ENCODE measurements at places on chromosomes 4 and X. TPM values are rescaled to one million over a fixed set of nuclear protein-coding genes. Genes with fewer than 3 reads are reported as not detected.

NLGN4X gene
- total RNA-seq: 2.2 TPM

GRCh38 chr4:34953145-34953799 lies 1291.0 kb downstream of the ARAP2 start:
- DNase-seq: no peak

DNA sequence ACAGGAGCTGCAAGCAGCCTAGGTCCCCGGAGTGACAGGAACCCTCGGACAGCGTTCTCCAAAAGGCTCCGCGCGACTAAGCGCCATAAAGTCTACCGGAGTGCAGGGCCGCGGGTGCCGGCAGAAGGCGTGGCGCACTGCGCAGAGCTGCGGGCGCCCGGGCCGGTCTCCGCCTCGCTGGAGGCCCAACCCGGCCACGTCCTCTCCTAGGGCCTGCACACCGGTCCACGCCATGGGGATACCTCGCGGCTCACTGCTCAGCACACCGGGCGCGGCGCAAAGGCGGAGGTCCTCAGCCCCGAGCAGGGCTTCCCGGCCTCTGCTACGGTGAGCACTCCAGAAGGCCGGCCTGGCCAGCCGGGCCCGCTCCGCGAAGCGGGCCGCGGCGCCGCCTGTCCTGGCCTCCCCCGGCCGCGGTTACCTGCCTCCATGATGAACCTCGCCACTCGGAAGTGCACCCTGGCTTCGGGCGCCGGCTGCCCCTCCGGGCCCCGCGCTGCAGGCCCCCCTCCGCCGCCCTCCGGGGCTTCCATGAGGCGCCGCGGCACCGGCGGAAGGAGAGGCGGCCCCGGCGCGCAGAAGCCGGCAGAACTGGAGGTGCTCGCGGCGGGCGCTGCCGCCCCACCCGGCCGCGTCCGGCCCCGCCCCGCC lies at the start of gene CCNQ:
TSS of gene CCNQ (minus strand) at position 599 of the 651 bp plus-strand sequence. CDS start at position 533, 66 bp downstream.
- no peak for DNase-seq

MAGEB2 gene
- not detected for total RNA-seq

GRCh38 chrX:84187533-84188319 lies at the start of gene RPS6KA6:
Gene RPS6KA6, minus strand, starts transcription at chrX:84188199. Its CDS starts 300 bp downstream, at chrX:84187899.
- DNase-seq: peak; percentile 24

- DNase-seq: no peak
Measured at GRCh38 chr4:164874789-164875188, 2.2 kb upstream of the APELA start.

DNA sequence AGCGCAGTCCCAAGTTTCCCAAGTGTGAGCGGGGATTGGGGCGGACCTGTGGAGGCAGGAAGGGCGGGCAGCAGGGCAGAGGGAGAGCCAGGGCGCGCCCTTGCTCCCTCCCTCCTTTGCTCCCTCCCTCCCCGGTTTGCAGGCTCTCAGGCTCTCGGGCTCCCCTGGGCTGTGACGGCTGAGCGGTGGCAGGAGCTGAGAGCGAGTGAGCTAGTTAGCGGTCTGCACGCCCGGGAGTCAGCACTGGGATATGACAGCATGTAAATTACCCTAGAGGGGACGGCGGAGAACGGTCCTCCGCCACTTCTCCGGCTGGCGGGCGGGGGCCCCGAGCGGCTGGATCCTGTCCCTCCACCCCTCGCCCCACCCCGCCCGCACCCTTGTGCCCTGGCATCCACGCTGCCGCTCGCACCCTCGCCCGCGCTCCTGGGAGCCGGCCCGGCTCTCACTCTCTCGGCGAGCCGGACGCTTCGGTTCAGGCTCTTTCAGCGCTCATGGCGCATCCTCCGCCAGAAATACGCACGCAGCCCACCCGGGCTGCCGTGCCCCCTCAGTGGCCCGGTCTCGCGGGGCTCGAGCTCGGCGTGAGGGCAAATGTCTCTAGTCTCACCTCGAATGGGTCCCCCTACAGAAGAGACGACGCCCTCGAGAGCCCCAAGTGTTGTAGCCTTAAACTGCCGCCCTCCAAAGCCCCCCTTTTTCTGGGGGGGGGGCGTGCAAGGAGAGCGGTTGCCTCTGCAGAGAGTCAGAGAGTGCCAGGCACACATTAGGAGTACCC lies at the start of gene TSC22D3:
TSS of gene TSC22D3 (minus strand) at position 54 of the 778 bp plus-strand sequence. CDS start 368 bp downstream, outside the sequence.
- DNase-seq: peak; percentile 71

DNA sequence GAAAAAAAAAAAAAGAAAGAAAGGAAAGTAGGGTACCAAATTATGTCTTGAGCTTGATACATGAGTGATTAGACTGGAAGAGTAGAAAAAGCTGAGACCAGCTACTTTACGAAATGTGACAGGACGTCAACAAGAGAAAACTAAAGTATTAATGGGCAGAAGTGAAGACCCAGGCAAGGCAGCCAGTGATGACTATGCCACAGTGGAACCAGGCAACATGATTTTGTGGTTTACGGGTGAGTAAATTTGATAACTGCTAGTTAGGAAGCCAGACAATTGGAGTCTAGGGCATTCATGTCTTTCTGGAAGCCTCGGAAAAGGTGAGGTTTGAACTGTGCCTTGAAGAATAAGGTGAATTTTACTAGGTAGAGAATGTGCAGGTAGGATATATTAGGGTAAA lies 326.4 kb downstream of the TENM3 start:
- DNase-seq: no peak

- no peak for DNase-seq
Measured at GRCh38 chr4:114783215-114783595, 184.6 kb downstream of the UGT8 start.

GPRASP2 gene
- total RNA-seq: 2.2 TPM

DNA sequence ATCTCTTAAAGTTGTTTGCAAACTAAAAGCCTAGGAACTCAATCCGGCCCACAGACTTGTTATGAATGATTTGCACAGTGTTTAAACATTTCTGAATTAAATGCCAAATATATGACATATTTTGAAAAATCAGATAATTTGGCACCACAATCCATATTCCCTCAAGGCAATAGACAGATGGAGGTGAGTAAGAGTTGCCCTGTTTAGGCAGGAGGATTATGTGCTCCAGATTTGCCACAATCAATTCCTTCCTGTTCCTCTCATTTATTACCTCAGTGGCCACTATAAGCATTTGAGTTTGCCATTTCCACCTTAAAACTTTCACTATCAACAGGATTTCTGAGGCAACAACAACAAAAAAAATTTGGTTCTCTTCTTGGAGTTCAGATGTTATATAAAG lies 18.7 kb downstream of the UBA6 start:
- DNase-seq: no peak

FOXP3 gene
- 0.30 TPM for total RNA-seq

DNA sequence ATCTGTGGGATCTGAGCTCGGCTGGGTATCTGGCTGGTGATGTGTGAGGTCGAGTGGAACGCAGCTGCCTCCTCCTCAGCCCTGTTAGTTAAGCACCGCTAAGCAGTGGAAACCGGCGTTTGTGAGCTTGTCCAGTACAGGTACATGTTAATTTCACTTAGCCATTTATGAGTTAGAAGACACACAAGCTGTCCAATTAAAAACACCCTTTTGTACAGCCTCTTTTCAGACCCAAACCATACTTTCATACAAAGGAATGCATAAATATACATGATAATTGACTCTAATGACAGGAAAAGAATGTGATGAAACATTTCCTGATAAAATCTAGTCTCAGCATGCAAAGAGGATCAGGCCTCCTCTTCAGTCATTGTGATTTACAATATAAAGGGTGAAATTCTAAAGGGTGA lies 163.6 kb upstream of the FAT1 start:
- no peak for DNase-seq

DNA sequence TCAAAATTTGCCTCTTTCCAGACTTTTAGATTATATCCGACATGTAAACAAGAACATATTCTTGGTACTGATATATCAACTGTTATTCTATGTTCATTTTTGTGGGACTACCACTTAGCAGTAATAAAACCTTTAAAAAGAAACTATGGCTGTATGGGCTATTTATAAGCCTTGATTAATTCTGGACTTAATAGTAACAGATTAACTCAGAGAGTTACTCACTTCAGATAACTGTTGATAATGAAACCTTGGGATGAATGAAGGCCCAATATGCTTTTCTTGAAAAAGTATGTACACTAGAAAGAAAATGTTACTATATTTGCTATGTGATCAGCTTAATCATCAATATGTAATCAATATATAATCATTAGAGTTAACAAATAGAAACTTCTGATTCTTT lies 595.9 kb upstream of the BOD1L1 start:
- DNase-seq: no peak

- no peak for DNase-seq
Measured at GRCh38 chr4:101205916-101206315, 141.4 kb downstream of the PPP3CA start.

- peak; percentile 60 for DNase-seq
Measured at GRCh38 chrX:103211012-103211715, 3.7 kb upstream of the BEX4 start.

DNA sequence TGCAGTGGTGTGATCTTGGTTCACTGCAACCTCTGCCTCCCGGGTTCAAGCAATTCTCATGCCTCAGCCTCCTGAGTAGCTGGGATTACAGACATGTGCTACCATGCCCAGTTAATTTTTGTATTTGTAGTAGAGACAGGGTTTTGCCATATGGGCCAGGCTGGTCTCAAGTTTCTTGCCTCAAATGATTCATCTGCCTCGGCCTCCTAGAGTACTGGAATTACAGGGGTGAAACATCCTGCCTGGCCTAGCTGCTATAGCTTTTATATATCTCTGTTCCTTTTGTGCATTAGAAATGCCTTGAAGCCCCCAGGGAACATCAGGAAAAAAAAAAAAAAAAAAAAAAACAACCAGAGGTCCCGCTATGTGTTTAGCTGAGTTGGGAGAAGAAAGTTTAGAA lies 34.8 kb downstream of the UBE2K start:
- DNase-seq: no peak

HTN3 gene
- total RNA-seq: not detected

DNA sequence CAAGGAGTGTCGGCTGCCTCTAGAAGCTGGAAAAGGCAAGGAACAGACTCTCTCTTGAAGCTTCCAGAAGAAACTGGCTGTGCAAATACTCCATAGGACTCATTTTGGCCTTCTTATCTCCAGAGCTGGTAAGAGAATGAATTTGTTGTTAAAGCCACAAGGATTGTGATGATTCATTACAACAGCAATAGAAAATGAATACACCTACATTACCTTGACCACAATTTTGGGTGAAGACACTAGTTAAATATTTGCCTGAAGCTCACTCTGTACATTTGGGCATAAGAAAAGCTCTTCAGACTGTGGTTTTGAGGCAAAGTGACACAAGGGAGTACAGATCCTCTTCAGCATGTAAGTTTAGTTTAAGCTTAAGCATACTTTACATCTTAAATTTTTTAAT lies 134.5 kb upstream of the TLL1 start:
- DNase-seq: no peak

GRCh38 chrX:14775416-14775815 lies 97.5 kb downstream of the FANCB start:
- no peak for DNase-seq

- no peak for DNase-seq
Measured at GRCh38 chr4:69707807-69708206, 52.6 kb downstream of the SULT1B1 start.

- DNase-seq: no peak
Measured at GRCh38 chr4:180363815-180364214, 1879.4 kb upstream of the TENM3 start.

DNA sequence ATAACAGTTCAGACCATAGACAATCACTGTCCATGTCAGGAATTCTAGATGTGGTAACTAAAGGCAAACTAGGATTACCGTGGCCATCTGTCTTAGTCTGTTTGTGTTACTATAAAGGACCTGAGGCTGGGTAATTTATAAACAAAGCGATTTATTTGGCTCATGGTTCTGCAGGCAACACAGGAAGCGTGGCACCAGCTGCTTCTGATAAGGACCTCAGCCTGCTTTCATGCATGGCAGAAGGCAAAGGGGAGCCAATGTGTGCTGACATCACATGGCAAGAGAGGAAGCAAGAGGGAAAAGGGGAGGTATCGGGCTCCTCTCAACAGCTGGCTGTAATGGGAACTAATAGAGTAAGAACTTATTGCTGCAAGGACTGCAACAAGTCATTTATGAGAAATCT lies 376.7 kb downstream of the GPM6A start:
- no peak for DNase-seq

SUPT20HL1 gene
- total RNA-seq: not detected

- DNase-seq: no peak
Measured at GRCh38 chr4:72631296-72631695, 62.3 kb upstream of the ADAMTS3 start.

AWAT2 gene
- total RNA-seq: not detected

- no peak for DNase-seq
Measured at GRCh38 chr4:15414551-15415091, 13.2 kb upstream of the C1QTNF7 start.

- no peak for DNase-seq
Measured at GRCh38 chr4:41420541-41420940, 117.4 kb upstream of the LIMCH1 start.

GRCh38 chr4:48653217-48654014 lies 126.7 kb downstream of the FRYL start:
- peak; percentile 54 for DNase-seq

DNA sequence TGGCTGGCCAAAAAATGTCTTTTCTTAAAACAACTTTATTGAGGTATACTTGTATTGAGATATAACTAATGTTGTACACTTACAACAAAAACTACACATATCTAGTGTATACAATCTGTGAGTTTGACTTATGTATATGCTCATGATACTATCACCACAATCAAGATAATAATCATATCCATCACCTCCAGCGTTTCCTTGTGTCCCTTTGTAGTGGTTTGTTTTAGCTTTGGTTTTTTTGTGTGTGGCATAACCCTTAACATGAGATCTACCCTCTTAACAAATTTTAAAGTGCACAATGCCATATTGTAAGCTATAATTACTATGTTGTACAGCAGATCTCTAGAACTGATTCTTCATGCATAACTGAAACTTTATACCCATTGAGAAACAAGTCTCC lies 13.4 kb upstream of the PCSK1N start:
- no peak for DNase-seq

DNA sequence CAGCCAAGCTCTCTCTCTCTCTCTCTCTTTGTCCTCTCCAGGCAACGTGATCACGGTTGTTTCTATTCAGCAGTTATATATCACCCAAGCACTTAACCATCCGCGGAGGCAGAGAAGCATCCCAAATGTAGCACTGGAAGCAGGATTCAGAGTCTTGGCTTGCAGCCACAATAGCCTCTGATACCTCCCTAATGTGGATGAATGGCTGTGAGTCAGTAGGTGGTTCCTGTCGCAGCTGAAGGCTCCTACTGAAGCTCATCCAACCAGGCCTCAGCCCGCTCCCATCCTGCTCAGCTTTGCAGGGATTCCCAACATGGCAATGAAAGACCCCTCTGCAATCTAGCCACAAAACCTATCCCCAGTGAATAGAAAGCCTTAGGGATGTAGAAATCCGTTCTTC lies 5.1 kb downstream of the HS6ST2 start:
- DNase-seq: no peak

GRCh38 chr4:25814301-25815136 lies 48.3 kb downstream of the SEL1L3 start:
- DNase-seq: no peak

DNA sequence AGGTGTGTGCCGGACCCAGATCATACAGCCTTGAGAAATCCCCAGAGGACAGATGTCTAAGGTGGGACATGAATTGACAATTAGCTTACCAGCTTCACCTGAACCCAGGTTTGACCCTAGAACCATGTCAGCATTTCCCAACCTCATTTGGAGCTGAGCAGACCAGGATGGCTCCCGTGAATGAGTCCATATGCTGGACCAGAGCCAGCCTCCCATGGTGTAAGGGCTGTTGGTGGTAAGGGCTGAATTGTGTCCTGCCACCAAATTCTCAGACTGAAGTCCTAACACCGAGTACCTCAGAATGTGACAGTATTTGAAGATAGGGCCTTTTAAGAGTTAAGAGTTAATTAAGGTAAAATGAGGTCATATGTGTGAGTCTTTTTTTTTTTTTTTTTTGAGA lies 88.3 kb downstream of the SLC34A2 start:
- DNase-seq: no peak

- DNase-seq: peak; percentile 25
Measured at GRCh38 chr4:90328558-90328957, 201.4 kb downstream of the CCSER1 start.
